ENCODE measurements at places on chromosomes 3 and 15.

GRCh38 chr3:29099775-29100174, 181.1 kb upstream of the RBMS3 start:
- DNase-seq = no peak

DNA sequence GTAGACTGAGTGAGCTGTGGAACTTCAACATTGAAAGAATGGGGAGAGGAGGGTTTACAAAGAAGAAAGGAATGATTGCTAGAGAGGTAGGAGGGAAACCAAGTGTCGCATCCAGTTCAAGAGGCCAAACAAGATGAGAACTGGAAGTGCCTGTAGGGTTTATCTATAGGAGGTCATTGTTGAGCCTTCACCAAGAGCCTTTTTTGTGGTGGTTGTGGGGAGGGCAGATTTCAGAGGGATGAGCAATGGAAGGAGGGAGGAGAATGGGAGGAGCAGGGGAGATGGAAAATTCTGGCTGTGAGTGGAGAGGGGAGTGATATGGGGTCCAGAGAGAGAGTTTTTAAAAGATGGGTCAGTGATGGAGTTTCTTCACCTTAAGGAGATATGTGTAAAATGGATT, 8.5 kb downstream of the PDIA5 start:
- no peak for DNase-seq

DNA sequence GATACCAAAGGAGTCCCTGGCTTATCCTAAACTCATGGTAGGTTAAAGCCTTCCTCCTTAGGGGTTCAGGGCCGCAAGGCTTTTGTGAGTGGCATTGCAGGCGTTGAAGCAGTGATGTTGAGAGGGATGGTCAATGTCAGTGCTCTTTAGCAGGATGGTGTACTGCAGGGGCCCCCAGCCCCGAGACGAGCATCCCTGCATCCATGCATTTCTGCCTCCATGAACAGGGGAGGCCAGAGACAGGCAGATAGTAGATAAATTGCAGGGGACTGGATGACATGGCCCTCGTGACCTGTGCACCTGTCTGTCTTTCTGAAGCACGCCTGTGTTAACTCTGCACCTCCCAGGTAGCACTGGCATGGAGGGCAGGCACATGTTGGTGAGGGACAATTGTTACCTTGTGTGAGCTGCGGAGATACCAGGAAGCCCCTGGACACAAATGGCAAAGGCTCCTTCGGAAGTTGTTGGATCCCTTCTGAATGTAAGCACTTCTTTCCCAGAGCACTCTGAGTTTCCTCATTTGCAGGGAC, 133.5 kb downstream of the SNRPN start:
- DNase-seq = no peak

DNA sequence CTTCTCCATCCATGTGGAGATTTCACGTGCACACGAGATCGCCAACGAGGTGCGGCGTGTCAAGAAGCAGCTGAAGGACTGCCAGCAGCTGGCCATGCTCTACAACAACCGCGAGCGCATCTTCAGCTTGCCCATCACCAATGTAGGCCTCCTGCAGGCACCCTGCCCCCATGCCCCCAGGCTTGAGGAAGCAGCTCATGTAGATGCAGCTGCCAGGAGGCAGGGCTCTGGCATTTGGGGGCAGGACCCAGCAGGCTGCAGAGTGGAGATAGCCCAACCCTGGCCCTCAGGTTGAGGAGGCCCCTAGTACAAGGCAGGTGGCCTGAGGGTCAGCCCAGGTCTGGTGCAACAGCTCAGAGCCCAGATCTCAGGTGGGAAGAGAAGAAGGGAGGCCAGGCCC, 36.4 kb downstream of the DNAH1 start:
- DNase-seq = no peak

- no peak for DNase-seq
Observed at GRCh38 chr3:50567011-50567385, 549 bp downstream of the C3orf18 start.

DNA sequence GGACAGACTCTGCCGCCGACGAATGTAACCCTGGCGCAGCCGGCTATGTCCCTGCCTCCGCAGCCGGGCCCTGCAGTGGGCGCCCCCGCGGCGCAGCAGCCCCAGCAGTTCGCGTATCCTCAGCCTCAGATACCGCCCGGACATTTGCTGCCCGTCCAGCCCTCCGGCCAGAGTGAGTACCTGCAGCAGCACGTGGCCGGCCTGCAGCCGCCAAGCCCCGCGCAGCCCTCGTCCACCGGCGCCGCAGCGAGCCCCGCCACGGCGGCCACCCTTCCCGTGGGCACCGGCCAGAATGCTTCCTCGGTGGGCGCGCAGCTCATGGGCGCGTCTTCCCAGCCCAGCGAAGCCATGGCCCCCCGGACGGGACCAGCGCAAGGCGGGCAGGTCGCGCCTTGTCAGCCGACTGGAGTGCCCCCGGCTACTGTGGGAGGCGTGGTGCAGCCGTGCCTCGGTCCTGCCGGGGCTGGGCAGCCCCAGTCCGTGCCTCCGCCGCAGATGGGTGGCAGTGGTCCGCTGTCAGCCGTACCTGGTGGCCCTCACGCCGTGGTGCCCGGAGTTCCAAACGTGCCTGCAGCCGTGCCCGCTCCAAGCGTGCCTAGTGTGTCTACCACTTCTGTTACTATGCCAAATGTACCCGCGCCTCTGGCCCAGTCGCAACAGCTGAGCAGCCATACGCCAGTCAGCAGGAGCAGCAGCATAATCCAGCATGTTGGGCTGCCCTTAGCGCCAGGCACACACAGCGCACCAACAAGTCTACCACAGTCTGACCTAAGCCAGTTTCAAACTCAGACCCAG, 2.4 kb downstream of the TSC22D2 start:
- DNase-seq = peak; percentile 32

GRCh38 chr3:156554515-156554841, 439 bp downstream of the SSR3 start:
- DNase-seq = no peak

GRCh38 chr3:140917772-140918171, 23.9 kb upstream of the SLC25A36 start:
- no peak for DNase-seq

DNA sequence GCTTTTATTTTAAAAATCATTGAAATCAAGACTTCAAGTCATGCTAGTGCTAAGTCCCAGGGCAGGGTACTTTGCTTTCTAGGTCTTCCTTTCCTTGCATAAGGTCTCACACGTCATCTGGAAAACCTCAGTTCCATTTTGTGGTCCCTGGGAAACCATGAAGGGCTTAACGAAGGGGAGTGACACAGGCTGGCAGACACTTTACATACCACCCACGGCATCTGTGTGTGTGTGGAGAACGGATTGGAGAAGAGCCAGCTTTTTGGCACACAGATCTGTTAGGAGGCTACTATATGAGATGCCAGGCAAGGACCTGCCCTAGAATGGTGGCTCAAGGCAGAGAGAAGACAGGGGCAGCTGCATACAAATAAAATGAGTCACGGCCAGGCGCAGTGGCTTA, 107.5 kb upstream of the NSMCE3 start:
- no peak for DNase-seq

DNA sequence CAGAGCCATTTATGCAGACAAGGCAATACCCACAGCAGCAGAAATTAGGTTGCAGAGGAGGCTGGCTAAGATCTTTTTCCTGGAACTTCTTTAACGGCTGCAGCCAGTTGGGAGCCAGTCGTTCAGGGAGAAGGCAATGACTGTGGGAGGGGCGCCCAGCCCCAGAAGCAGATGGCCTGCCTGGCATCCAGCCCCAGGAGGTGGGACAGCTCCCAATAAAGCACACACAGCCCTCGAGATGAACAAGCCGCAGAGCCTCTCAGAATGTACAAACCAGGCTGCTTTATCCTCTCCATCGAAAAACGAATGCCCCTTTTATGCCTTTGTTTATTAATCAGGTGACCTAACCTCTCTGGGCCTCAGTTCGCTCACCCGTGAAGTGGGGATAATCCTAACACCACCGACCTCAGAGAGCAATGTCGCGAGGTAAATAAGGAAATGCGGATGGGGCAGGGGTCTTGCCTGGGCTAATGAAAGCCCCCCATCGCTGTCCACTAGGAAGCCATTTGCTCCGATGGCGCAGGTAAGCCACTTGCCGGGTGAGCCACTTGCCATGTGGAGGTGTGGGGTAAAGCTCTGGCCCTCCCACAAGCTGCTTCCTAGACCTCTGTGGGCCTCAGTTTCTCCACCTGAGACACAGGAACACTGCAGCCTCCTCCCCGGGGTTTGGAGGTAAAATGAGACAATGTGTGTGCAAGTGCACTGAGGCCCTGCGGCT, 35.8 kb downstream of the MGLL start:
- DNase-seq = no peak

DNA sequence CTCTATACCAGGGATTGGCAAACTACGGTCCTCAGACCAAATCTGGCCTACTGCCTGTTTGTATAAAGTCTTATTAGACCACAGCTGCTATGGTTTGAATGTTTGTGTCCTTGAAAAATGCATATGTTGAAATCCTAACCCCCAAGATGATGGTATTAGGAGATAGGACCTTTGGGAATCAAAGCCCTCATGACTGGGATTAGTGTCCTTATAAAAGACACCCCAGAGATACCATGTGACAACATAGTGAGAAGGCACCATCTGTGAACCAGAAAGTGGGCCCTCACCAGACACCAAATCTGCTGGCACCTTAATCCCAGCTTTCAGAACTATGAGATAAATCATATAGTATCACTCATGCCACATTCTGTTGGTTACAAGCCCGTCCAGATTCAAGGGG, 7.4 kb downstream of the HMCES start:
- DNase-seq = no peak

DNA sequence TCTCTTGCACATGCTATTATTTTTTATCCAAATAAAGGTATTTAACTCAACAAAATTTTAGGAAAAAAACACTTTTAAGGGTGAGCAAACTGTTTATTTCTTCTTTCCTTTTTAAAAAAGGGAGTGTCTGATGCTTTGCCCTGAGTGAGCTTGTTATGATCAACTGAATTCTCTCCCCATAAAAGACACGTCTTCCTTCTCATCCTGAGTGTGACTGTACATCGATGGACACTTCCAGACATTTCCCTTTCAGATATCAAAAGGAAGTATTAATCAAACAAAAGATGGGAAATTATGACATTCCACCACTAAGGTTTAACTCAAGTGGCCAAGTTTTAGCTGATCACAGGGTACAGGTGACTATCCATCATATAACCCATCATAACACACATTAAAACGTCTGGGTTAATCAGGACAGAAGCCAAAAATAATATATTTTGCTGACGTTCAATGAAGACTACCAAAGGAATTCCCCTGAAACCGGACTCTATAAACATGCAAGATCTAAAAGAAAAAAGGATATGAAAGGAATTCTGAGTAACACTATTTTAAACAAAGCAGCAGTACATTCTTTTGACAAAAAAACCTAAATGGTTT, 354.8 kb downstream of the MECOM start:
- no peak for DNase-seq

DNA sequence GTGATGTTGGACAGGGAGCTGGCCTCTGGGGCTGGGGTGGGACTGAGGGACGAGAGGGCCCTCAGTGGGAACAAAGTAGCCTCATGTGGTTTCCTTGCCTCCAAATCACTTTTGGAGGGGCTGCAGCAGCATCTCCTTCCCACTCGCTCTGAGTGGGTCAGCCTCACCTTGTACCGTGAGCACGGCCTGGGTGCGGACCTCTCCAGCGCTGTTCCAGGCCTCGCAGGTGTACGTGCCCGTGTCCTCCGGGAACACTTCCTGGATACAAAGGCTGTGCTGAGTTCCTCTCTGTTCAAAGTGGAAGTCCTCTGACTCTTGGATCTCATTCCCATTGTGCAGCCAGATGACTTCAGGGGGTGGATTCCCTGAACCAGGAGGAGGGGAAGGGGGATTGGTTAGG, 123.7 kb upstream of the HACD2 start:
- no peak for DNase-seq

DNA sequence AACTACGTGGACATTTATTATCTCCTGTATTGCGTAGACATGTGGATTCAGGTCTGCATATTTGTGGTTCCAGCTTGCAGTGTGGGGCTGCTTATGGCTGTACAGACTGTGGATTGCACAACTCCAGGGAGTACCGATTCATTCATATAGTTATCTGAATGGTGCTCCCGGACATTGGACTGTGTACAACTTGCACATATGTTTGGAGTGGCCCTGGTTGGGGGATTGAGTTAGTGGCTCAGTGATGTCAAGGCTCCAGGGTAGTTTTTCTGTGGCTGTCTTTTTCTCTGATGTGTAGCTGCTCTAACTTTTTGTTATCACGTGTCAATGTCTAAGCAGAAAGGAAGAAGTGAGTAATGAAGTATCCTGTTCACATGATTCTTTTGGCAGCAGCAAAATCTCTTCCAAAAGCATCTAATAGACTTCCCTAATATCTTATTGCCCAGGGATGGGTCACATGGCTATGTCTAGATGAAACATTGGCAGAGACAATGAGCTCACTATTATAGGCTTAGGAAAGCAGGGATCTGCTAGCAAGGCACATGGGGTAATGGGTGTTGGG, 15.8 kb downstream of the ST3GAL6 start:
- no peak for DNase-seq

GRCh38 chr3:17089314-17089700, 204.6 kb downstream of the PLCL2 start:
- no peak for DNase-seq

GRCh38 chr3:148187296-148187695, 510.4 kb upstream of the AGTR1 start:
- no peak for DNase-seq

GRCh38 chr3:123562547-123562946, 22.3 kb downstream of the HACD2 start:
- DNase-seq = no peak

All from activated B cell treated with CpG ODN at 0.5 μM for 24 hours (primary cell).